Ureter (tissue), 1 donor: ENCODE measurements at places on chromosomes 1 and 21. TPM values are rescaled to one million over a fixed set of nuclear protein-coding genes. Genes with fewer than 3 reads are reported as not detected.

Gene ZNF695
- not detected for total RNA-seq

Gene GLIS1
- 2.7 TPM for total RNA-seq

Gene EXO1
- total RNA-seq, result 0.83 TPM

Gene REN
- total RNA-seq, result 0.89 TPM

- DNase-seq, result no peak
Measured at GRCh38 chr1:20350421-20350820, 59.7 kb downstream of the VWA5B1 start.

DNA sequence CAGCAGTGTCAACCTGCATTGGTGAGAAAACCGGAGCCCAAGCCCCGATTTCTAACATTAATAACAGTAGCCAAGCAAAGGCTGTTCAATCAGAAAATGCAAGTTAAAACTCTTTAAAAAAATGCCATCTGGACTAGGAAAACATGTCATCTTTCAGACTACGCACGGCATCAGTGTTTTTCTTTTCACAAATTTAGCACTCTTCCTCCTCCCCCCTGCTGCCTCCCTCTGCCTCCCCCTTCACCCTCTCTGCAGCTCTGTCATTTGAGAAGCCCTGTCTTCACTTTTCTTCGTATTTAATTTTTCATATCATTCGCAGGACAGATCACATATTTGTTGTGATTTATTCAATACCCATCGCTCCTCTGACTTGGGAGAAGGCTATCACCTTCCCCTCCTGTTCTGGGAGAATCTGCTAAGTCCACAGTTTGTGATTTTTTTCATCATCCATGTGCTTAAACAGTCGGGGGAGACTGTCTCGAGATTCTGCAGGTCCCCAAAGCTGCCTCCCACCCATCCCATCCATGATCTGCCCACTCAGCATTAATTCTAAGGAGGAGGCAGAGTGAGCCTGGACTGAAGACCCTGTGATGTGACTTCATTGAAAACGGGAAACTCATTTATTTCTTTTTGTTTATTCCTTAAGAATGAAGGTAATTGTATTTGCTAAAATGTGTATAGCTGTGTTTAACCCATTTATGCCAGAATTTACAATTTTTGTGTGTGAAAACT, 84.8 kb downstream of the PROX1 start:
- no peak for DNase-seq

DNA sequence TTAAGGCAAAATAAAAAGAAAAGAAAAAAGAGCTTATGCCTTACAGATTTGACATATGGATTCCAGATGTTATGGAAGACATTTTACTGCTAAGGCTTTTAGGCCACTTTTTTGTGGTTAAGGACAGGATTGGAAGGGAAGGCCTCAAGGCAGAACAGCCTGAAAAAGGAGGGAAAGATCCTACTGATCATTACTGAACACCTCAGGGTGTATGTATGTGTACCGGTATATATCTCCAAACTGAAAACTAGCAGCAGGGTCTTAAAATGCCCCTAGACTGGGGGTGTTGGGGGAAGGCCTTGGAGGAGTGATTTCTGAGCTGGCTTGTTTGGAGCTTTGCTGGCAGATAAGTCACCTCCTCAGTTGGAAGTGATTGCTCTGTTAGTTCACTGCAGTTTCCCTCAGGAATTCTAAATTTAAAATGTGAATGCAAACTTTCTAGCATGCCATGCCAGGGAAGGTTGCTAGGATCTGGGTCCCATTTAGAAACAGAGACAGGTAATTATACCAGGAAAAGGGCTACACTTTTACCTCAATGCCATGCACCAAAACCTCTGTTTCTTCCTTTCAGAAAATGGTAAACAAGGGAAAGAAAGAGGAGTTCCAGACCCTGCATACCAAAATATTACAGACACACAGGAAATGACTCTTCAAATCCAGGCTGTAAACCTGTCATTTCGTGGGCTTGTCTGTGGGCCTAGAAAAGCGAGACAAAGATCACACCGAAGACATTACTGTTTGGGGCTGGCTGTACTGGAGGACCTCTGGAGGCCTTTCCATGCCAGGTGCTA, 15.0 kb downstream of the C1orf52 start:
- DNase-seq, result no peak

GRCh38 chr1:30144831-30145230, 578.6 kb downstream of the MATN1 start:
- no peak for DNase-seq

DNA sequence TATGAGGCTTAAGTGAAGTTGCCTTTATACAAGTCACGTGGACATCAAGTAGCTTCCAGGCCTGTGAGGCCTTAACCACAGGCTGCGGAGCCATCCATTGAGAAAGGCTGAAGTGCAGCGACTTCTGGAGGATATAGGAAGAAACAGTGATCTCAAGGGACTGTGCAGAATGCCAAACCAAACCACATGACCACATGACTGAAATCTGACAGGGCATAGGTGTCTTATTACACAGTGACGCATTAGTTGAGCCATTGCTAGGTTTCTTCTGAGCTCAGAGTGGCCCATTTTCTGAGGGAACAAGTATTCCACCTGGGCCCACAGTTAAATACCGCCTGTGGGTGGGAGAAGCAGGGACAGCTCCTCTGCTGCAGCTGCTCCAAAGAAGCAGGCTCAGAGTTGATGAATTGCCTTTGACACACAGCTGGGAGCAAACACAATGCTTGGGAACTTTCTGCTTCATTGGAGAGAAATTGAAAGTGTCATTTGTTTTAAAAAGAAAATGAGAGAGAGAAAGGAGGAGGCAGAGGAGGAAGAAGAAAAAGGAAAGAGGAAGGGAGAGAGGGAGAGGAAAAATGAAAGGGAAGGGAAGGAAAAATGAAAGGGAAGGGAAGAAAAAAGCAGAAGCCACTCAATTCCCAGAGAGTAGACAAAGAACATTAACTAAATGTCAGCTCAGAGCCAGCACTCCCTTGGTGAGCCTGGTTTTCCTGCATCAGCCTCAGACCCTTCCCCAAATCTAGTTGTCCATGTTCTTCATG, 94.4 kb downstream of the COLGALT2 start:
- DNase-seq, result no peak

DNA sequence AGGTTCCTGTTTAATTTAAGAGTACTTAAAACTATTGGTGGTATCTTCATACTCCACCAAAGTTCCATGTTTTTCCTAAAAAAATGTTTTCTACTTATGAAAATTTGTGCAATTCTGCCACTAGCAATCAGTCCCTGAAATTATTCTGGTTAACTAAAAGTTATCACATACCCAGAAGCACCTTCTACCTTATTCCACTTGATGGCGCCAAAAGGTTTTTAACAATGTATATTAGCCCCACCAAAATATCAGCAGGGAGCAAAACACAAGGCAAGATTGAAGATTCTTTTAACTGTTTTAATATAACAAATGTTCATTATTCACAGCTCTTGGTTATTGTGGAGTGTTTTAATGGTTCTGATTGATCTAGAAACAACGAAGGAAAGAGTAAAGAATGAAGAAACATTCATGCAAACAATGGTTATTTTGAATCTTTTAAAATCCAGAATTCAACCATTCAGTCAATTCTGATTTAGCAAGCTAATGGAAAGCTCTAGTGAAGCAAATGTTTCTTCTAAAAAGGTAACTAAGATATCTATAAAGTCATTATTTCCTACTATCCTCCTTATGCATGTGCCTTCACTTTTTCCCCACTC, 67.2 kb downstream of the TTLL7 start:
- no peak for DNase-seq

GRCh38 chr1:244854865-244855578, 9.3 kb downstream of the HNRNPU start:
- no peak for DNase-seq

DNA sequence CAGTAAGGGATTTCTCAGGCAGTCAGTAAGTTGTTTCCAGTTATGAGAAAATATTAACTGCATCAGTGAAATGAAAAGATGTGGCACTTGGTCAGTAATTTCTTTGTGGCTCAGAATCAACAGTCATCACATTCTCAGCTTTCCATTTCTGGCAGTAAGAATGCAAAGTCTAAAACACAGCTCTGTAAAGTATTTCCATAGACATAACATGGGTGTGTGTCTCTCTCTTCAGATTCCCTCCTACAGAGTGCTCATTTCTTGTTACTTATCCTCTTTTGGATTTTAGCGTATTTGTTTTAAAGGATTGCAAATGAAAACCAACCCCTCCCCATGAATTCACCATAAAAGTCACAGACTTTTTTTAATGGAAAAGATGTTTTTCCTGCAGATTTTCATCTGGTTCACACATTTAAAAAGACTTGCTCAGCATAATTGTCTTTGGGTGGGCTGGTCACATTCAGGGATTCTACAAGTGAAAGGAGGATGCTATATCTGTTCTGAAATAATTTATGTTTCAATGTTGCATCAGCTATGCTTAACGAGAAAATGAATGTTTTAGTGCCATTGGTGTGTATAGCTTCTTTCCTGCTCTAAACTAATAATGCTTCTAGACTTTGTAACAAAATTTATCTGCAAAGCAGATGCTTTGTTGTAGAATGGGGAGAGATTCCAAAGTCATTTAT, 34.6 kb upstream of the CD55 start:
- DNase-seq, result no peak

GRCh38 chr21:46633566-46633965, 1.9 kb upstream of the PRMT2 start:
- no peak for DNase-seq

- no peak for DNase-seq
Measured at GRCh38 chr1:31752952-31753475, 11.1 kb downstream of the ADGRB2 start.

DNA sequence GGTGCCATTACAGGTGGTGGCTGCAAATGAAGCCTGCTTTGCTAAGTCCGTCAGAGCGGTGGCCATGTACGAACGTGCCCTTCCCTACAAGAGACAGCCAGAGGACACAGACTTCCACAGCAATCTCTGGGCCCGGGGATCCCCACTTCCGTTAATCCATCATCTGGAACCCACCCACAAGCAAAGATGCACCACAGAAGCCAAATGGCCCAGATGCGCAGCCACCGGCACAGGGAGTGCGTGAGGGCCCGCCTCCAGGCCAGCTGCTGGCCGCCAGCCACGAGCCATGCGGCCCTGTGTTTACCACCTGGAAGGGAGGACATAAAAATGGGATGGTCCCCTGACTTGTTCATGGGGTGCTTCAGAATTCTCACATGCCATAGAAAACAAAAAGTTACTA, 22.1 kb downstream of the MRAP start:
- no peak for DNase-seq

DNA sequence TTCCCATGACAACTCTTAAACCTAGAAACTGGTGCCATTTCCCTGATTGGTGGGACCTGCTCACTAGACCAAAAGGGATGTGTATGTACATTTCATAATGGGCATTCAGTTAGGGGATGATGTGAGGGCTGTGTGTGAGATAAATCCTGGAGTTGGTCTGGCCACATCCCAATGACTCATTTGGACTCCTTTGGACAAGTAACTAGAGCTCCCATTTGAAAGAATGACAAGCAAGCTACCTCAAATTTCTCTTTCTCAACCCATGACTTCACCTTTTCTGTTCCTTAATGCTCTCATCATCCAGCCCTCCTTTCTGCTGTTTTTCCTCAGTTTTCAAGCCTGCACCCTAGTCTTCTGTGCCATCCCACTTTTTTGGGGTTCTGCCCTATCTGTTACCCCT, 27.9 kb downstream of the EBNA1BP2 start:
- DNase-seq, result no peak

DNA sequence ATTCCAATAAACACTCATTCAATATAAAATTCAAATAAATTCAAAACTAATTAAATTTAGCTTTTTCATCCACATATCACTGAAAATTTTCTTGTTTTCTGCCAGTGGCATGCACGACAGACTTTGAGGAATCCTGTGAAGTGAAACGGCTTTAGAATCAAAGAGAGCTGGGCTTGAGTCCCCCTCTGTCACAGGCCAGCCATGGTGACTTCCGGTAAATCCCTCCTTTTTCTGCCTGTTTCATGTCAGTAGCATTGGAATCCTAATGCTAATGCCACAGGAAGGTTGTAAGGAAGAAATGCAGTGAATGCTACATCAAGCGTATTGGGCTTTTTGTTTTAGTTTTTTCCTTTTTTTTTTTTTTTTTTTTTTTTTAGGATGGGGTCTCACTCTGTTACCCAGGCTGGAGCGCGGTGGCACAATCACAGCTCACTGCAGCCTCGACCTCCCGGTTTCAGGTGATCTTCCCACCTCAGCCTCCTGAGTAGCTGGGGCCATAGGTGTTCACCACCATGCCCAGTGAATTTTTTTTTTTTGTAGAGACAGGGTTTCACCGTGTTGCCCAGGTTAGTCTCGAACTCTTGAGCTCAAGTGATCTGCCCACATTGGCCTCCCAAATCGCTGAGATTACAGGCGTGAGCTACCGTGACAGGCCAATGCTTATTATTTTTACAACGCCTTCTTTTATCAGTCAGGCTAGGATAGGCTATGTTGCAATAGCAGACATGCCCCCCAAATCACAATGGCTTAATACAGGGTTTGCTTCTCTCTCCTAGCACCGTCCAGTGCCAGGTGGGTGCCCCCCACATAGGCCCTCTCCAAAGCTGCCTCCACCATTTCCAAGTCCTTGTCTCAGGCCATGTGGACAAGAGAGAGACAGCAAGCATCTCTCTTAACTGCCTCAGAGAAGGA, 3.6 kb upstream of the MATN1 start:
- DNase-seq, result no peak

- DNase-seq, result no peak
Measured at GRCh38 chr21:29975776-29976175, 36.0 kb upstream of the GRIK1 start.

GRCh38 chr1:96492236-96492635, 229.3 kb upstream of the PTBP2 start:
- DNase-seq, result no peak

GRCh38 chr1:205774198-205775014, 876 bp downstream of the RAB29 start:
- no peak for DNase-seq

DNA sequence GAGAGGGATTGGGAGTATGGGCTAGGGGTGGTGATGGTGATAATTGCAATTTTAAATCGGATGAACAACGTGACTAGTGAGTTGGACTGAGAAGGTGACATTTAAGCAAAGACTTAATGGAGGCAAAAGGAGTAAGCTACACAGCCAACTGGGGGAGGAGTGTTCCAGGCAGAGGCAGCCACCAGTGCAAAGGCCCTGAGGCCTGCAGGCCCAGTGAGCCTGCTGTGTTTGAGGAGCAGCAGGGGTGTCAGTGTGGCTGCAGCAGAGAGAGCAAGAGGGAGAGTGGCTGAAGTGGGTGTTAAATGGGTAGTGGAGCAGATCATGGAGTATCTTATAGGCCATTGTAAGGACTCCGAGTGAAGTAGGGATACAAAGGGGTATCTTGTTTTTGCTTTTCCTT, 18.8 kb downstream of the MYOG start:
- no peak for DNase-seq
